ENCODE measurements at places on chromosomes 5 and 9.

DNA sequence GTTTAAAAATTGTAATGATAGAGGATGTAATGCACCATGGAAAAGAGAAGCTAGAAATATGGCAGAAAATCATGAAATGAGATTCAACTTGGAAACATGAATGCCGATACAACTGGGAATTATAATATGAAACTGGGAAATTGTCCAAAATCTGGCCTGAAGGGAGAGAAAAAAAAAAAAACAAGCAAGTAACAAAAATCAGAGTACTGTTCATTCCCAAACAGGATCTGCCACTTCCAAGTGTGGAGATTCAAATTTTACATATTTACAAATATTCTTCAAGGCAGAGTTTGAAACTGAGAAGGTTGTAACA is 56.6 kb upstream of the MOCS2 start:
- no peak for DNase-seq

- DNase-seq: no peak
These were observed 3.1 kb upstream of the GNPDA1 start for GRCh38 chr5:142015781-142016533.

DNA sequence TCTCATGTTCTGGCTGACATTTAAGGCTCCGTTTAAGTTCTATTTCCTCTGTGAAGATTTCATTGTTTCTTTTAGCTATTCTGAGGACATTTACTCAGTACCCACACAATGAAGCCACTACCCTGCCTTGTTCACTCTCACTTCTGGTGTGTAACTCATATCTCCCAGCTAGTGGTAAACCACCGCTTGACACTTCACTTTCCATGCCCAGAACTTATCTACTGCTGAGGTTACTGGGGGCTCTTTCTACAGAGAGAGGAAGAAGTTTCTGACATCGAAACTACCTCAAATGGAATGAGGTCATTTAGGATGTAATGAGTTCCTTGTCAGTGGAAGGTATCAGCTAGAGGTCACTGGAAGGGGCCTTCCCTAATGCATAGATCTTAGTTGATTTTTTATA is 501.5 kb downstream of the DMAC1 start:
- no peak for DNase-seq

GRCh38 chr5:139105621-139106071 is 92.5 kb downstream of the SIL1 start:
- no peak for DNase-seq

GRCh38 chr9:1051584-1052275 is 1.6 kb downstream of the DMRT2 start:
- DNase-seq: no peak

- peak; percentile 50 for DNase-seq
These were observed 10.8 kb downstream of the TNFSF8 start for GRCh38 chr9:114919611-114920010.

- no peak for DNase-seq
These were observed 121.1 kb downstream of the CAVIN4 start for GRCh38 chr9:100698945-100699344.

DNA sequence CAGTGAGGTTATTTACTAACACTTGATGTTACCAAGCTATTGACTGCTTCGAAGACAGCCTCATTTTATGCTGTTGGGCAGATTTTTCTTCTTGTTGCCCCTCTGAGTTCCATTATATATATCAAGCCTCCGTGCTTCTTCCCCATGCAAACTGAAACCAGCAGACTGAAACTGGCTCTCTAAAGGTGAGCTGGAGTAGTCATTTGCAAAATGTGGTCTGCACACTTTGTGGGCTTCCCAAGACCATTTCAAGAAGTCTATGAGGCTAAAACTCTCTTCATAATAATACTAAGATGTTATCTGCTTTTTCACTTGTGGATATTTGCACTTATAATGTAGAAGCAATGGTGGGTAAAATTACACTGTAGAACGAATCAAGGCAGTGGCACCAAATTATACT is 13.9 kb downstream of the SLC36A1 start:
- DNase-seq: no peak

DNA sequence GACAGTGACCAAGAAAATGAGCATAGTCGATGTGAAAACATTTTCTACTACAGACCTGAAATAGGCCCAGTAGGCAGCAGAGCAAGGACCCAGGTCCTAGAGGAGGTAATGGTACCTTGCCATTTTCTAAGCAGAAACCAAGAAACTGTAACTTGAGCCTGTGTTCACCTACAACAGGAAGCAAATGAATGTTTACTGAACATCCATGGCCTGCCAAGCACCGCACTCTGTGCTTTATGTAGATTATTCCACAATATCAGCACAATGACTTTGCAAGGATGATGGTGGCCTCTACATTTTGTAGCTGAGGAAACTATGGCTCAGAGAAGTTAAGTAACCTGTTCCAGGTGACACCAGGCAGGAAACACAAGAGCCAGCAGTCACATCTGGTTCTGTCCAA is 215.3 kb downstream of the SPOCK1 start:
- no peak for DNase-seq

DNA sequence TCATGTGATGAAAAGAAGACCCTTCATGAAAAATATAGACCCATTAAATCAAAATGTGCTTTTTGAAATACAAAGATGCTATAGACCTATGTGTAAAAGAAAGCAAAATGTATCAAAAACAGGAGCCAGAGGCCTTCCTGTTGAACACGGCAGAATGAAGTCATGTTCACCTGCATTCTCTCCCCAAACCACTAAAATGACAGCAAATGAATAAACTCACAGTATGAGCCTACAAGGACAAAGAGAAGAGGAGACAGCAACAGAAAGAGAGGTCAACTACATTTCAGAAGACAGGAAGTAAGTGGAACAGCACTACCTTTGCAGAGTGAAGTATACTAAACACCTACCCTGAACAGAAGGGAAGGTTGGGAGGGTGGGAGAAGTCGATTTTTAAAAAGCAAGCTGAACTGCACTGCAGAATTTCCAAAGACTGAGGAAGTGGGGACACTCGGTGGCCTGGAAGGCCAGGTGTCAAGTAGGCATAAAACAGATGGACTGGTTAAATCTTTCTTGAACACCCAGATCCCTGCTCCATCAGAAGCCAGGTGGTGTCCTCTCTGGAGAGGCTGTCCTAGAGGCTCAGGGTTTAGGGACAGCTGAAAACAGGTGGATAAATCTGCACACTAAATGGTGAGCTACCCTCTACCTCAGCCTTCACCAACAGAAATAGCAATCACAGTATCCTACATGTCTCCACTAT is 48.9 kb downstream of the MED27 start:
- no peak for DNase-seq

- DNase-seq: no peak
These were observed 159.2 kb downstream of the CDC42SE2 start for GRCh38 chr5:131423056-131423455.

DNA sequence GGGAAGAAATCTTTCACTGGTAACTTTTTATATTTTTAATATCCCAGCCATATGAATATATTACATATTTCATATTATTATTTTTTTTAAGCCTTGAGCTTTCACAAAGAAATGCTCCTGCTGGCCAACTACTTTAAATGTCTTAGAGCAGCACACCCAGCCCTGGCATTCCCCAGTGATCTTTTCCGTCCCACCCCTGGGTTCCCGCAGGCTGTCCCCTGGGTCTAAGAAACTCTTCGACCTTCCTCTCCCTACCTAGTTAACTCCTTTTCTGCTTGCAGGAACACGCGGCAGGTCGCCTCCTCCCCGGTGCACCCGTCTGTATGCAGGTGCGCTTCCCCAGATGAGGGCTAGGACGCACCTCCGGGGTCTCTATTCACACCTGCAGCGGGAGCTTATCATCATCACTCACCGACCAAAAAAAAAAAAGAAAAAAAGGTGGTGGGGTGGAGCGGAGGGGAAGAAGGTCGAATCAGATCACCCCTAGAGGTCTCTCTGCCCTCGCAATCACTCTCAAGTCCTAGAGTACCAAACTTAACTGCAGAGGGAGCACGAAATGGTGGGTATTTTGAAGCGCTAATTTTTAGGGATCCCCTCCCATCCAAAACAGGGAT is 696 bp downstream of the ZFP62 start:
- no peak for DNase-seq

- DNase-seq: no peak
These were observed 13.1 kb downstream of the DIAPH1 start for GRCh38 chr5:141605523-141606277.

GRCh38 chr5:7754997-7755596 is 95.8 kb downstream of the CFAP90 start:
- DNase-seq: peak; percentile 1

DNA sequence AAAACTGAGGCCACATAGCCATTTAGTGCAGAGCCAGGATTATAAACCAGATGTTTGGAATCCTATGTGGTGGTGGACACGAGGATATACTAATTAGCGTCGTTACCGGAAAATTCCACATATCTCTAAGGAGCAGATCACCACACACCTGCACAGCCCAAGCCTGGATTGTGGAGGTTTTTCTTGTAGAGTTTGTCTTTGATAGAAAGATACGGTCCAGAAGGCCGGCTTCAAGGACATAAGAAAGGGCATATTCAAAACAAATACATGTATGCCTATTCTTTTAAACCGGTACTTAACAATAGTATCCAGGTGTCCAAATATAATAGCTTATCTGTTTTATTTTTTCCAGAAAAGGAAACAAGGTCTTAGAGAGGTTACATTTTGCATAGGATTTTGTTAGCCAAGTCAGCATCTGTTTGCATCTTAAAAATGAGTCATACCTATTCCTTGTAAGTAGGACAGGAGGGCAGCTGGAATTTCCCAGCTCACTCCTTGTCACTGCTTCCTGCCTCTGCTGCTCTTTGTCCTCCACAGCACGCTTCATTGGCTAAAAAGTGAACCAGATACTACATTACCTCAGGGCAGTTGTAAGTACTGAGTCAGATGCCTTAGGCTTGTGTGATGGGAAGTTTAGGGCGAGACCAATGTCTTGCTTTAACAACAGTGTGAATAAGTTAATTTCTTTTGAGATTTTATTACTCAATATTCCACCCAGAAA is 3.6 kb downstream of the TMC1 start:
- DNase-seq: peak; percentile 50

DNA sequence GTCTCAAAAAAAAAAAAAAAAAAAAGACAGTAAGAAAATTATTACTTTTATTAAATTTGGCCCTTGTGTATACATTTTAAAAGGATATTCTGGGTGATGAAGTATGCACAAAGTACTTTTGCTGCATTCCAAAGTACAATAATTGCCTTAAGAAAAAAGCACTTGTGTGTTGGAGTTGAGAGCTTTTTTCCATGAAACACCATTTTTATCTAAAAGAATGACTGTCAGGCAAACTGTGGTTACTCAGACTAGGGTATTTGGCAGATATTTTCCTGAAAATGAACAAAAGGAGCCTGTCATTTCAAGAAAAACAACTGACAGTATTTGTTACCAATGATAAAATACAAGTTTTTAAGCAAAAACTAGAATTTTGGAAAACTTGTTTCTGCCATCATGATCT is 84.3 kb upstream of the PTPN3 start:
- DNase-seq: no peak

DNA sequence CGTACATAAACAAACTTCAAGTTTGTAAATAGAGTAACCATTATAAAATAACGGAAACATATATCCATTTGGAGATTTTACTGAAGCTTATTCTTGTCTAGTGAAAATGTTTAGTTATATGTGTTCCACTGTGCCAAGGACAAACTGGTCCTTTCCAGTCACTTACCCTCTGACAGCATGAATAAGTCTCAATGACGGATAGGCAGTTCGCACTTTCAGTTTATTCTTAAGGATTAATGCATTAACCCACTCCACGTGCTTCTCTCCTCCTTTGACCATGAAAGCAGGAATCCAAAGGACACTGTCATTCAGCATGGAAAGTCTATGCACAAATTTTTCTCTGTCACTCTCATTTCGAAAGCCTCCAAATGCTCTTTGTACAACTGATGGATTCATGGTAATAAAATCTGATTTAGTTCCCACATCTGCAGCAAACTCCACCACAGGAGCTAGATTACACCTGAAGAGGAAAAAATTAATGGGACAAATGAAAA is 47.1 kb downstream of the ST8SIA4 start:
- no peak for DNase-seq
